AG04449 (cell line): ENCODE measurements at places on chromosomes 12 and 14.

DNA sequence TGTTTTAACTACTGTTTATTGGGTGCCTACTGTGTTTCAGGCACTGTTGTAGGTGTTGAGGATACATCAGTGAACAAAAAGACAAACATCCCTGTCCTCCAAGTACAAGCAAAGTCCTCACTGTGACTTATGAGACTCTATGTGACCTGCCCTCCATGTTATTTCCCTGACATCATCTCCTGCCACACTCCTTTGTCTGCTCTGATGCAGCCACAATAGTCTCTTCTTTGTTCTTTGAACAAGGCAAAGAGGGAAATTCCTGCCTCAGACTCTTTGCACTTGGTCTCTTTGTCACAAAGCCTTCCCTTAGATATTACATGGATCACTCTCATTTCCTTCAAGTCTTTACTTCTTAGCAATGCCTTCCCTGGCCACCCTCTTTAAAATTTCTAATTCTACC, 240.1 kb upstream of the SRRM4 start:
- DNase-seq, result no peak

- DNase-seq, result no peak
Observed at GRCh38 chr12:73547421-73547820, 990.2 kb upstream of the ATXN7L3B start.

DNA sequence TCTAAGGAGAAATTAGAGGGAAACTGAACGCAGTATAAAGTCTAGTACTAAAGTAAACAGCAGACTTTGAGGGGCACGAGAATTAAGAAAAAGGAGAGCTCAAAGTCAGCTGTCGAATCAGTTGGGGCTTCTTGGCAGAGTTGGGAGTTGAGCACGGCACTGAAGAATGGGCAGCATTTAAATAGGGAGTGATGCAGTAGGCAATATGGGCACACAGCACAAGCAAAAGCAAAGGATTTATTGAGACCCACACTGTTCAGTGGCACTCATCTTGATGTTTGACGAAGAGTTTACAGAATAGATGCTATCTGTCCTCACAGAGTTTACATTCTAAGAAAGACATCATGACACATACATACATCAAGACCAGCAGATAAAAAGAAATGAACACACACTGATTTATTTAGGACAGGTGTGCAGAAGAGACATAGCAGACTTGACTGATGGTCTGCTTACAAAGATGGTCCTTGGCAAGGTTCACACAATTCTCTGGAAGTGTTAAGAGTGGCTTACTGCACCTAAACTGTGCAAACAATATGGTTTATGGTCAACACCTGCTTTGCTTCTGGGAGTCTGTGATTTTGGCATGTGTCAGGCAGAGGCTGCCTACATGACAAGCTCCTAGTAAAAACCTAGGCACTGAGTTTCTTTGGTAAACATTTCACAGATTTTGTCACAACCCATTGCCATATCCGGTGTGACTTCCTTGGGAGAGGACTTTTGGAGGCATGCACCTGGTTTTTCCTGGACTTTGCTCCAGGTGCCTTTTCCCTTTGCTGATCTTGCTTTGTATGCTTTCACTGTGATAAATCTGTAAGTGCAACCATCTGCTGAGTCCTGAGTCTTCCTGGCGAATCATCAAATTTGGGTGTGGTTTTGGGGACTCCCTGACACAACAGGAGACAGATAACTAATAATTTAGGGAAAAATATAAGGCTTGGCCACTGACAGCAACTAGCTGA, 26.3 kb downstream of the ALKBH1 start:
- DNase-seq, result no peak

- no peak for DNase-seq
Observed at GRCh38 chr12:68609998-68610369, 715 bp upstream of the RAP1B start.

DNA sequence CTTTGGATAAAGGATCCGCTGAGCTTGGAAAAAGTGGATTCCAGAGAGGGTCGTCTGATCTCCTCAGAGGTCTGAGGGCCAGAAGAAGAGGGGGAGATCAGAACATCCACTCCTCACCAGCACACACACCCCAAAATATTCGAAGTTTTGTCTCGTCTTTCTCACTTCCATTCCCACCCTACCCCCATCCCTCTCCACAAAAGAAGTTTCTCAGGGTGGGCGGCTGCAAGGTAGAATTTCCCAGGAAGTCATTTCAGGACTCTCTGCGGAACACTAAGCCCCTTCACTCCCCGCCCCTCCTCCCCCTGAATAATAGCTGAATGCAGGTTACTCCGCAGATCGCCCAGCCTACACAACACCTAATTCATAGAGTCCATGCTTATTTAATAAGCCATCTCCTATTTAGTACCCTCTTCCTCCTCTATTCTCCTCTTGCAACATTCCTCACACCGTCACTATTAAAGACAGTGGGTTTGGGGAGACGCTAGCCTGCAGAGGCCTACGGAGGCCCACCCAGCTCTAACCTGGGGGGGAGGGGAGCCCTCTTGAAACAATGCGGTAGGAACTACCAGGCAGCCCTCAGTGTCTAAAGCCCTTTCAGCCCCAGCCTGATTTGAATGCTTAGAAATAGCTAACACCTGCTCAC, 649 bp upstream of the SALL2 start:
- no peak for DNase-seq

GRCh38 chr12:54306925-54307741, 6.3 kb upstream of the NFE2 start:
- no peak for DNase-seq

DNA sequence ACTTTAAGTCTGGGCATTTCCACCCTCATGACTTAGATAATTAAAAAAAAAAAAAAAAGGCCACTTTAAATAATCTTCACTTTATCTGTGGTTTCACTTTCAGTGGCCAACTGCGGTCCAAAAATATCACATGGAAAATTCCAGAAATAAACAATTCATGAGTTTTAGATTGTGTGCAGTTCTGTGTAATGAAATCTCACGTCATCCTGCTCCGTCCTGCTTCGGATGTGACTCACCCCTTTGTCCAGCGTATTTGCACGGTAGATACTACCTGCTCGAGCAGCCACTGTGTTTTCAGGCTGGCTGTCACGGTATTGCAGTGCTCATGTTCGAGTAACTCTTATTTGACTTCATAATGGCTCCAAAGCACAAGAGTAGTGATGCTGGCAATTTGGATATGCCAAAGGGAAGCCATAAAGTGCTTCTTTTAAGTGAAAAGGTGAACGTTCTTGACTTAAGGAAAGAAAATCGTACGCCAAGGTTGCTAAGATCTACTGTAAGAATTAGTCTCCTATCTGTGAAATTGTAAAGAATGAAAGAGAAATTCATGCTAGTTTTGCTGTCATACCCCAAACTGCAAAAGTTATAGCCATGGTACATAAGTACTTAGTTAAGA, 2.4 kb downstream of the E2F7 start:
- DNase-seq, result no peak

GRCh38 chr14:98203421-98203820, 1068.6 kb downstream of the BCL11B start:
- DNase-seq, result no peak

DNA sequence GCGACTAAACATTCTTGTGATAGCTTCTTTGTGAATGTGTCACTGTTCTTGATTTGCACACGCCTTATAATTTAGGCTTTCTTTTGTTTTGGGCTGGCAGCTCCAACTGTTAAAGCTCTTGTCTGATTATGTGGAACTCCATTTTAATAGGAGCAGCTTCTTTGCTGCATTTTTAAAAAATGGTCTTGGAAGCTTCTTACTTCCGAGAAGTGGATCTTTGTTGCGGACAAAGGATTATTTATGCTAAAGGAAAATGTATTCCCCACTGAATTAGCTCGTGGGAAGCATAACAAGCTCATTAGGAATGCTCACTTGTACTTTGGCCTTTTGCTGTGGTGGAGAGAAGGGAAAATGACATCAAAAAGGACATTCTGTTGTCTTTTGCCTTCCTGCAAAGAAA, 20.0 kb downstream of the GAS2L3 start:
- DNase-seq, result no peak

- DNase-seq, result no peak
Observed at GRCh38 chr12:84911271-84912197, 1.1 kb downstream of the SLC6A15 start.

- no peak for DNase-seq
Observed at GRCh38 chr14:75267141-75267721, 11.4 kb upstream of the FOS start.

DNA sequence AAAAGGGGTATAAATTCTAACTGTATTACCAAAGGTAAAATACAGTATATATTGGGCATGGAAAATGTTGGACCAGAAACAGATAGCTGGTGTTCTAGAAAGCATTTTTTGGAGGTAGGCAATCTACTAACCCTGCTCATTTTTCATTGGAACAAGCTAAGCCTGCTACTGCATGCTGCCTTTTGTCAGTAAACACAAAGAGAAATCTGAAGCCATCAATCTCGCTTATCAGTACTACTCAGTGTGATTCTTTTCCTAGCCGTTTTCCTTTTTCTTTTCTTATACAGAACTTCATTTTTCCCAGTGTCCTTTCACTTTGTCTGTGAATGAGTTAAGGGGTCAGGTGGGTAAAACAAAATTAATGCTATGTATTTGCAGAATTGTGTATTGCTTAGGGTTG, 312.3 kb downstream of the NPAS3 start:
- no peak for DNase-seq

- no peak for DNase-seq
Observed at GRCh38 chr14:43671716-43672485, 835.2 kb downstream of the FSCB start.

DNA sequence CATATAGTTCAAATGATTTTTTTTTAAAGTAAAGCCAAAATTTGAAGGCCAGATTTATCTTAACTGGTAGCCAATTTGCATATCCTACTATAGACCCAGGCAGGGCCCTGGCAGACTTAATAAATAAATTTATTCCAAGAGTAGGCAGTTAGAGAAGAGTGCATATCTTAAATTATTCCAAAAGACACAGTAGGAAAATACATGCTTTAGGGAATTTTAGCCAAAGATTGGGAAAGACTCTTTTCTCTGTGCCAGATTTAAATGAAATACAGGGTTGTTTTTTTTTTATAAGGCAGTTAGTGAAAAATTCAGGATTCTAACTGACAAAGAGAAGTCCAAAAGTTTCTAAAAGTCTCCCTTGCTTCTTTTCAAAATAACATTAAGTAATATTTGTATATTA, 65.5 kb downstream of the ST8SIA1 start:
- DNase-seq, result no peak

DNA sequence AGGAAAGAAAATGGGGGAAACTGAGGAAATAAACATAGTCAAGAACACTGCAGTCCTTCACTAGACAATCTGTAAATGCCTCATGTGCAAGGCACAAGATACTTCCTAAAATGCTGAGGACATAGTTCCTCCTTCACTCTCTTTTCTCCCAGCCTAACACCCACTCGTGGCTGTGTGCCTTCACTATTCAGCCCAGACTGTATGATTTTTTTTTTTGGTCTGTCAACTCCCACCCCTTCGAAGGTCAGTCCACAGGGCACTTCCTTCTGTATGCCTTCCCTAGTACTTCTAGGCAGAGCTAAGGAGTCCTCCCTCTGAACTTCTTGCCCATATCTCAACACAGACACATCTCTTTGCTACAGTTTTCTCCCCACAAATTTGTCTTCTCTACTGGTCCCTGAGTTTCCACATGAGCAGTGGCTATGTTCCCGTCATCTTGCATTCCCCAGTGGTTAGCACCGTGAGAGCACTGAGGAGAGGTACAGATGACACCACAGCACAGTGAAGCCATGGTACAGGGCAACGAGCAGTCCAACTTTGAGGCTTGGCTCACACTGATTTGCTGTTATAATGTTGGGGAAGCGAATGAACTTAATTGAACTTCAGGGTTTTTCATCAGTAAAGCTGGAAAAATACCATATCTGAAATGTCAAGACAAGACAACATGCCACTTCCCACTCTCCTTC, 24.1 kb upstream of the SYCP3 start:
- DNase-seq, result no peak

DNA sequence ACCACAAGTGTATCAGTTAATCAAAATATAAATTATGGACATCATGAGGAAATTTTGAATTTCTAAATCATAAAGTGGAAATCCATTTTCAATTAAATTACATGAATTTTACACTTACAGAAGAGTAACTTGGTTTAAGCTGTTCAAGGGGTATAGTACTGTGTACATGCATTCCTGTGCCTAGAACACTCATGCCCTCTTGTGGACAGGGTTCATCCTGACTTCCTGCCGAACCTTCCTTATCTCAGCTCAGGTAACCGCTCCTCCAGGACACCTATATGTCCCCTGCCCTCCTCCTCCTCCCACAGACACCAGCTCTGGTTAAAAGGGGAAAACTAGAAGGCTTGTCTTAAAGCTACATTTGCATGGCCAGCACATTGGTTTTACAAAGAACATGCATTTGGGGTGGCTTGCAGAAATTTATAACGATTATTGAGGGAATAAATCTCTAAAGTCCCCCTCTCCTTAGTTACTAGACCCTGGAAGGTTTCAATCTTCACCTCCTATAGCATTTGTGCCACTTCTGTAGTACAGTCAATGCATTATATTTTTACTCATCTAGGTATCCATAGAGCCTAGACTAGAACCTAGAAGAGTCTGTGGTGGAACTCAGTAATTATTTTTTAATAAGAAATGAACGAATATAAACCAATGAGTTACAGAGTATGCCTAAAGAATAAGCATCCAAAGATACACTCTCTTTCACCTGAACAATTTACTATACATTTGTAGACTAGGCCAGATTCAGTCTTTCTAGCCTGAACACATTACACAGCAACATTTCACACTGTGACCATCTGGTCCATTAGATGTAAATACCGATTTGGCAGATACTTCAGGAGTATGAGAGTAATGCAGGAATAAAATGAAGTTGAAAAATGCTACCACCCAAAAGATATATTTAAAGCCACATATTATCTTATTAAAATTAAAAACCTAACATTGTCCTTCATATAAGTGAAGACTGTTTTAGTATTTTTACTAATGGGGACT, 345.6 kb downstream of the PAWR start:
- DNase-seq, result no peak

- no peak for DNase-seq
Observed at GRCh38 chr12:6632026-6632983, 3.5 kb downstream of the LPAR5 start.

GRCh38 chr12:121175383-121176119, 34.4 kb upstream of the P2RX4 start:
- no peak for DNase-seq

DNA sequence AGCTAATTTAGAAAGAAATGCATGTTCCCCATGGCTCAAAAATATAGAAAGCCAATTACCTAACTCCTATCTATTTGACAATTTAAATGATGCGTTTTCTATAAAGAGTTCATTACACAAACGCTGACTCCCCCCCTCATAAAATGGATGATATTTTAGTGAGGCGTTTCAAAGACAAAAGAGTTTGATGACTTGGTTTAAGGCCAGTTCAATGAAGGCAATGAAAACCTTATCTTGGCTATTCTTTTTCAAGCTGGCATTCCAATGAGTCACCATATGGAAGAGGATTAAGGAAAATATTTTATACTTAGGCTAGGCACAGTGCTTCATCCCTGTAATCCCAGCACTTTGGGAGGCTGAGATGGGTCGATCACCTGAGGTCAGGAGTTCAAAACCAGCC, 62.7 kb downstream of the HMGA2 start:
- DNase-seq, result no peak

- no peak for DNase-seq
Observed at GRCh38 chr14:103108749-103109207, 14.3 kb downstream of the EXOC3L4 start.

GRCh38 chr12:31346267-31346666, 20.3 kb upstream of the SINHCAF start:
- no peak for DNase-seq
